Kidney glomerular epithelial cell (primary cell): ENCODE measurements at places on chromosomes 2 and 18.
A peak's percentile ranks its signal among the peaks of the same experiment; 100 is the strongest.

GRCh38 chr18:9329471-9329870 is 5.1 kb upstream of the TWSG1 start:
- DNase-seq = no peak

DNA sequence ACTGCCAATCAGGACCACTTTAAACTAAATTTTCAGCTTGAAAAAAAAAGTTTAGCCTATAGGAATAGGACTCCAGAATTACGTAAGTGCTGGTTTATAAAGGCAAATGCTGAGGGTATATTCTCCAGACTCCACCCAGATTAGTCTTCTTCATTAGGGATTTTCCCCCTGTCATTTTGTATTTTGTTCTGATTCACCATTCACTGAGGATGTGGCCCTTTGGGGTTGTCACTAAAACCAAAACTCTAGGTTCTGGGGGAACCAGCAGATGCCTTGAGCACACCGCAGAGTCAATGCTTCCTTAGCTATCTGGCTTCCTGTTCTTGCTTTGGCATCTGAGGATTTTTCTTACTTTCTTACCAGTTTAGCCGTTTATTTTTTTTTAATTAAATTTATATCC is 10.5 kb downstream of the SCYGR4 start:
- DNase-seq = no peak

DNA sequence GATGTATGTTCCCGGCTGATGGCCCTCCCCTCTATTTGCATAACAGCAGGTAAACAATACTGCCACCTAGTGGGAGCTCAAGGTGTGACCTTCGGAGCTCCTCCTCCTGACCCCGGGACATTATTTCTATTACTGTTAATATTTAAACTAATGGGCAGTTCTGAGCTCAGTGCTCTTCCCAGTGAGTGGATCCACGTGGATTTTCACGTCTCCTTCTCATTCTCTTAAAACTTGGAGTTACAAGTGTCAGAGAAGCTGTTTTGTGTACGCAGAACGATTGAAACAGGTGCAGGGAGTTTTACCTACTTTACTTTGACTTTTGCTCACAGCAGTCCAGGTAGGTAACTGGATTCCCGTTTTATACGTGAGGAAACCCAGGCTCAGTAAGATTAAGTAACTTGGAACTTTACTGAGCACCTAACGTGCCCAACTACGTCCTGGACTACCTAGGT is 127.3 kb downstream of the PRKCE start:
- DNase-seq = peak; percentile 18

GRCh38 chr18:68960355-68960754 is 162.5 kb downstream of the CCDC102B start:
- no peak for DNase-seq

DNA sequence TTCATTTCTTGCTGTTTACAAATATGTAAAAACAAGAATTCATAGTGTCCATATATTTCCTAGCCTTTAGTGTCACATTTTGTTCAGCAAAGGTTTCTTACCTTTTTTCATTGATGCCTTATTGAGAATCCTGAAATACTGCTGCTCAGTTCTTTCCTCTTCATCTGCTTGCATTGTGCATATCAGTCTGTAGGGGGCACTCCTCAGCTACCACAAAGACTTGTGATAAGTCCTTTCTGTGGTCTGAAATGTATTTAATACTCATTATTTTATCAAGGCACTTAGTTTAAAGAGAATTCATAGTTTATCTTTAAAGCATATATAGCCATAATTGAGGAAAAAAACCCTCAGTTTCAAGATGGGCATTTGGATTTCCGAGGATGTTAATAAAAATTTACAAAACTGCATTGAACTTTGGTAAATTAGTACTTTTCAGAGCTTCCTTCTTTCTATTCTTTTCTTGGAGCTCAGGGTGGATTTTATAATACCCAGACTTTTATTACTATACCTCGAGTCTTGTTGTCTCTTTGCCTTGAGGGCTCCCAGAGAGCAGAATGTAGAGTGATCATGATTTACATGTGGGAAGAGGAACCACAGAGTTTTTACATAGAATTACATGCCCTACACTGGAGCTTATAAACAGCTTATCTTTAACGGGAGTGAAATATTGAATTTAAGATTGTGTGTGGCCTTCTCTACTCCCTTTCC is 570.1 kb downstream of the PLCL1 start:
- no peak for DNase-seq

- no peak for DNase-seq
Measured at GRCh38 chr2:121490584-121491133, 40.0 kb upstream of the RNU4ATAC start.

DNA sequence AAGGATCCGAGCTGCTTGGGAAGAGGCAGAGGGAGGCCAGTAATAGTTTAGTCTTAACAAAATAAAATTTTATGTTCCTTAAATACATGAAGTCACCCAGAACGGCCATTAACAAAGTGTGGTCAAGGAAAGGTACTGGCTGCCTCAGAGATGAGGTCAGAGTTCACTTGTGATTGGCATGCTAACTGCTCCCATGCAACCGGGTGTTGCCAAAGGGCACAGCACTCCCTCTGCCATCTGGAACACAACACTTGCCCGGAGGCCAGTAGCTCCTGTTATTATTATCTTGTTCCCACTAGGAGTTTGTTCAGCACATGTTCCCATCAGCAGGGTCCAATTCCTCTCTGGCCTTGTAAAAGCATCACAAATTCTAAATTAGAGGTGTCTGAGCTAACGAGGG is 207.0 kb downstream of the CYP26B1 start:
- DNase-seq = no peak

DNA sequence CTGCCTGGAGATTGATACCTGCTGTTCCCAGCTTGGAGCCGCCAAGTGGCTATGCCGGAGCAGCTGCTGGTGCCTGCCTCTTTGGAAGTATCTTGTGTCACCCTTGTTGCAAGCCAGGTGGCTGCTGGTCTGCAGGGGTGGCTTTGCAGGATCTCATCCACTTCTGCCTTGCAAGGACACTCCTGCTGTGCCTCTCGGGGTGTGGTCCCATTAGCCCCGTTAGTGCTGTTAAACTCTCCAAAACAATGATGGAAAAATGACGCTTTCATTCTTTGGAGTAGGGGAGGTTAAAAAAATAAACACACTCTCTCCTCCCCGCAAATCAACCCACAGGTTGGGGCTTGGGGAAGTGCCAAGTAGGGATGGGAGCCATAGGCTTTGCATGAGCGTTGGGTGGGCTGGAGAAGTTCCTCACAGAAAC is 352.8 kb downstream of the RNF144A start:
- no peak for DNase-seq

GRCh38 chr2:176566961-176567360 is 297.7 kb downstream of the MTX2 start:
- no peak for DNase-seq

DNA sequence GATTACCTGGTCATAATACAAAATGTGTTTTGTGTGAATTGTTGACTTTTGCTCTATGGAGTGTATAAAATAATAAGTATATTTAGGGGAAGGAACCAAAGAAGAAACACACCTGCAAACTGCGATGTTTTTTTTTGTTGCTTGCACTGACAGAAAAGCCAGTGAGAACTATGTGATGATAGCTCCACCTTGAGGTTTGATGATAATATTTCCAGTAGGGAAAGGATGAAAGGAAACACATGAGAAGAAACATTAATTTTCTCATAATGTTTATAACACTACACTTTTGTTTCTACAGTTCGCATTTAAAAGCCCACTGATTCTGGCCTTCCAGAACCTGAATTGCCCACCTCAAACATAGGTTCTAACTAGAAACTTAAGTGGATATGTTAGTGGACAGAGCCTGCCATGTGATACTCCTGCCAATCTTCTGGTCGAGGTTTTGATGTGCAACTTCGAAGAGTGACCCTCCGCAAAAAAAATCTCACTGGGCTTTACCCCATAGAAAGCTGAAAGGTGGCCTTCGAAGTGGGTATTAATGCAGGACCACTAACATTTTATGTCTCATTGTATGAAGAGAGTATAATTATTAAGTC is 476.4 kb upstream of the SPHKAP start:
- peak; percentile 33 for DNase-seq

DNA sequence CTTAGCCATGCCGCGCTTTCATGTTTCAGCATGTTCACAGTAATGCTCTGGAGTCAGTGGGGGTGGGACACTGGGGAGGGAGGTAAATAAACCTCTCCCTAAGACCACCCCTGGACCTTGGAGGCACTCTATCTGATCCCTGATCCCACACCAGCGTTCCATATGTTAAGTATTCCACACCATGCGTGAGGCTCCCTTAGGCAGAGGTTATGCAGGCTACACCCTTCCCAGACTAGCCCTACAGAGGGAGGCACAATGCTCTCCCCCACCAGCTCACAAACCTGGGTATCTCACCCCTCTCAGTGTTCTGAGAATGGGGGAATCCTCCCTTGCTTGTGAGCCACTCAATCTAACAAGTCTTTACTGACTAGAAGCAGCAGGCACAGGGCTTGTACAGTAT is 1610.4 kb upstream of the ZEB2 start:
- DNase-seq = no peak

GRCh38 chr2:64646007-64646880 is 7.5 kb downstream of the SERTAD2 start:
- DNase-seq = peak; percentile 74

DNA sequence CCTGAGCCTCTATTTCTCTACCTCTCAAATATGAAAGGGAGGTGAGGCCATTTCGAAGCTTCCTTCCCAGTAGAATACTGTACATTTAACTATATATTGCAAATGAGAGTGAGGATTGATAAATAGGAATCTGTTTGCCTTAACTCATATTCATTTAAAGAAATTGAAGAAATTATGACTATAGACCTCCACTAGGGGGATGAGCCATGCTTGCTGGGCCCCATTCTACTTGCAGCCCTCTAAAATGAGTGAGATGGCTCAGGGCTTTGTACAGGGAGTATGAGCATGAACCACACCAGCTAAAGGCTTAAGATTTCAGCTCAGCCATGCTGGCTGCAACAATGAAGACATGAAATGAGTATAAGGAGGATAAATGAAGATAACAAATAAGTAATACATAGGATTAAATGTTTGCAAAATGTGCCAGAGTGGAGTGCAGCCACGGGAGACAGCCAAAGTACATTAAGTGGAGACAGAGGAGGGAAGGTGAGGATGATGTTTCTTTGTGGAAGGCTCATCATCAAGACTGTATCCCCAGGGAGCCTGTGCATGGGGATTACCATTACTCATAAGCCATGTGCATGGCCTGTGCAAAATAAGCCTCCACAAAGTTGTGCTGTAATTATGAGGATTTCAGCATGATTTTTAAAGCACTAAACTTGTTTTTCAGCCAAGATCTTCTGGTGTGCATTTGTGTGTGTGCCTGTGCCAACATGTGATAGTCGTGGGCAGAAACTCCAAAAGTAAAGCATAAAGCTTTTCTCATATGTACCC is 300.8 kb downstream of the CNTNAP5 start:
- no peak for DNase-seq

DNA sequence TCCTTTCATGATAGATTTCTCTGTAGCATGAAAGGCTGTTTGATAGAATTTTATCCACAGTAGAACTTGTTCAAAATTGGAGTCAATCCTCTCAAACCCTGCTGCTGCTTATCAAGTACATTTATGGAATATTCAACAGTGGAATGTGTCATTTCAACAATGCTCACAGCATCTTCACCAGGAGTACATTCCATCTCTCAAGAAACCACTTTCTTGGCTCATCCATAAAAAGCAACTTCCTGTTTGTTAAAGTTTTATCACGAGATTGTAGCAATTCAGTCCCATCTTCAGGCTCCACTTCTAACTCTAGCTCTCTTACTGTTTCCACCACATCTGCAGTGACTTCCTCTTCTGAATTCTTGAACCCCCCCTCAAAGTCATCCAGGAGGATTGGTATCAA is 29.4 kb downstream of the PDCL3 start:
- DNase-seq = no peak

GRCh38 chr2:178522950-178523595 is 42.8 kb downstream of the PLEKHA3 start:
- DNase-seq = peak; percentile 50

- peak; percentile 58 for DNase-seq
Measured at GRCh38 chr2:20179755-20180594, 45.0 kb downstream of the SDC1 start.

DNA sequence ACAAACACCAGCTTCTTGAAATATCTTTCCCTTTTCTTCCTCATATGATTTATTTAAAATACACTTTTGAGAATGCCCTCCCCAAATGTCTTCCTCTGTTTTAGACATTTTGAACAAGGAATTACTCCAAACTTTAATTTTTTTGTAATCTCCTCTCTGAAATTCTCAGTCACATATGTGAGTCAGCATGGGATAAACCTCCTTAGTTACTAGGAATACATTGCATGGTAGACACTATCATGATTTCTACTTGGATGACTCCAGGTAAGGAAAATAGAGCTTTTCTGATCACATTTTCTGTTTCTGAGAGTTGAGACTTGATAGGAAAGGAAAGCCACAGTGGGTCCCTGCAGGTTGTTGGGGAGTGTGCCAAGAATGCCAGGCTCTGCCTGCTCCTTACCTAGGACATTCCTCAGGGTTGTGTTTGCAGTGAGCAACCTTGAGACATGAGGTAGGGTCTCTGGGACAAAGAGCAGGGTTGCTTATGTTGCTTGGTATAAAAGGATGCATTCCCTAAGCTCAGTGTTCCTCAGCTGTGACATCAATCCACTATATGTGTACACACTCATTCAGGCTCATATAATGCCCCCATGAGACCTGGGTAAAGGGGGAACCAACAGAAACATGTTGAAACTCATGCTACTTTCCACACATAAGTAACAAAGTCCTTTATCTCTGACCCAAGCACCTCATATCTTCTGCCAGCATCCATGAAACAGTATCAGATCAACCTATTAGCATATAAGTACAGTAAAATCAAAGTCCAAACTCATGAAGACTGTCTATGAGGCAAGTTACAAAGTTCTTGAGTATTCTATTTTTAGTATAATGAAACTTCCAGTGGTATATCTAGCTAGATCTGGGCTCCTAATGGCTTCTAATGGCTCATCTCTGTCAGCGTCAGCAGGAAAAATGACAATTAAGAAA is 112.8 kb upstream of the SCN1A start:
- no peak for DNase-seq

DNA sequence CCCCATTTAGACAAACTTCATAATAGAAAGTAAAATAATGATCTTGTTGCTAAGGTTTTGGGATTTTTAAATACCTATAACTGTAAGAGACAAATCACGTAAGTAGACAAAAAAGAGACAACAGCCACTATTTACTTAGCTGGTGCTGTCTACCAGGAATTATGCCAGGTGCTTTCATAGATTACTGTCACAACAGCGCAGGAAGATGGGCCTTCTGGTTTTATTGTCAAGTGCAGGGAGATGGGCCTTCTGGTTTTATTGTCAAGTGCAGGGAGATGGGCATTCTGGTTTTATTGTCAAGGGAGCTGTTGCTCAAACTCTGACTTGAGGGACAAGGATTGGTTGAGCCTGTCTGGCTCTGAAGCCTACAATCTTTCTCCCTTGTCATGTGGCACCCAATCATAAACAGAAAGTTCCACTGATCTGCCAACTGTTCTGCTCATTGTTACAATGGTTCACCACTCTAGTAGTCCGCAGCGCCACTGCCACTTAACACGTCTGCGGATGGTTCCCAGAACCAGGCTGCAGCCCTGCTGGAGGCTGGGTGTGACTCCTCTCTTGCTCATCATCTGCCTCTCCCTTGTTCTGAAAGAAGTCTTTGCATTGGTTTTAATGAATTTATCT is 95.0 kb downstream of the RNF144A start:
- DNase-seq = no peak
